ENCODE measurements at places on chromosomes 1 and 21. TPM values are rescaled to one million over a fixed set of nuclear protein-coding genes. Genes with fewer than 3 reads are reported as not detected.

Gene ITLN2
- not detected for total RNA-seq

DNA sequence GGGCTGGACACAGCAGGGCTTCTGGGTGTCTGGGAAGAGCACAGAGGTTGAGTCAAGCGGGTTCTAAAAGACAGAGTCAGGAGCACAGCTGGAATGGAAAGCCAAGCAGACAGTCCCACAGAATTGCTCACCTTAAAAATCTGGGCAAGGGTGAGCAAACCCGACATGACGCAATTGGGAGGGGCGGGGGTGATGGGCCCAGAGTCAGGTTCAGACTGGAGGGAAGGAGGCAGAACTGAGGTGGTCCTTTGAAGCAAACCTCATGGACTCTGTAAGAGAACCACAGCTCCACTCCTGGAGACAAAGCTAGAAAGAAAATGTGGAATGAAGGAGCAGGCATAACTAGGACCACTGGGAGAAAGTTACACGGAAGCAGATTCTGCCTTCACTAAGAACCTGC, 49.0 kb downstream of the FAM78B start:
- DNase-seq: no peak

GRCh38 chr1:199515261-199515660, 512.2 kb upstream of the NR5A2 start:
- no peak for DNase-seq

Gene JAM2
- total RNA-seq: 0.35 TPM

GRCh38 chr21:37447288-37447936, 80.8 kb downstream of the DYRK1A start:
- no peak for DNase-seq

GRCh38 chr1:61125263-61125662, 42.9 kb downstream of the NFIA start:
- DNase-seq: no peak

Gene RNU1-1
- 1,382 TPM for total RNA-seq

GRCh38 chr1:46131712-46132528, 509 bp downstream of the PIK3R3 start:
- DNase-seq: no peak

GRCh38 chr1:21499283-21499950, 9.8 kb upstream of the ALPL start:
- DNase-seq: no peak

GRCh38 chr1:13583595-13583965, at the start of gene PDPN:
TSS of gene PDPN (plus strand) at chr1:13583832. CDS start at chr1:13584034, 202 bp downstream.
- DNase-seq: no peak

GRCh38 chr1:33709783-33710718, 153.8 kb upstream of the HMGB4 start:
- no peak for DNase-seq

Gene TMEM52
- 0.68 TPM for total RNA-seq

Gene CAMK1G
- total RNA-seq: 10.8 TPM

Gene BRDT
- total RNA-seq: not detected

- DNase-seq: no peak
These were observed 243.9 kb downstream of the FOXD2 start for GRCh38 chr1:47681735-47682134.

Gene OR6N1
- not detected for total RNA-seq

Gene AMPD1
- total RNA-seq: not detected

- no peak for DNase-seq
These were observed 591.2 kb downstream of the SMYD3 start for GRCh38 chr1:245915841-245916240.

GRCh38 chr21:38092051-38092450, 164.7 kb upstream of the KCNJ15 start:
- no peak for DNase-seq

- DNase-seq: peak; percentile 58
These were observed 7.1 kb upstream of the MAP1LC3C start for GRCh38 chr1:242005866-242006535.

Gene HRNR
- not detected for total RNA-seq

- no peak for DNase-seq
These were observed 122.9 kb downstream of the GLUL start for GRCh38 chr1:182268669-182269068.

Gene PGD
- 139 TPM for total RNA-seq

DNA sequence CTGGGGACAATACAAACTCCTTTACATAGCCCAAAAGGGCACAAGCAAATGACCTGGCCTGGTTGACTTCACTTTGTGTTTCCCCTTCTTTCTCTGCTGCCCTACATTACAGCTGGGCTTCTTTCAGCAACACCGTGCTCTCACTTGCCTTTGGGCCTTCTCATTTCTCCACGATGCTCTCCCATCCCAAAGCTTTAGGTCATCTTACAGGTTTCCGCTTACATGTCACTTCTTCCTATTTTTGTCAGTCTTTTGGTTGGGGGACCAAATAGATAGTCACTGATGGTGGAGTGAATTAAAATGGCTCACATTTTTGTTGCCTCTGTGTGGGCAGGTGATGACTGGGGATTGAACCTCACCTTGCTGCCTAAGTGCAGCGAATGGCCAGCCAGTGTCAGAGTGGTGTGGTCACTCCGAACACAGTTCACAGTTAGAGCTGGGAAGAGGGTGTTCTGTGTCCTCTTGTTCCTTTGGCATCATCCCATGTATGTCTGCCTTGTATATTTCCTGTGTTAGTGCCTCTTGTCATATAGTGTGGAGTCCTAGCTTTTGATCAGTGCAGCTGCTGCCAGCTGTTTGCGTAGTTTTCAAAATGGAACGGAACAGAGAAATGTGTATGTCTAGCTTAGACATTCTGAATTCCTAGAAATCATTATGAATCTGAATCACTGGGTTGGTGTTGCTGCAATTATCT, 134.8 kb downstream of the NOS1AP start:
- DNase-seq: no peak

Gene RGSL1
- not detected for total RNA-seq

DNA sequence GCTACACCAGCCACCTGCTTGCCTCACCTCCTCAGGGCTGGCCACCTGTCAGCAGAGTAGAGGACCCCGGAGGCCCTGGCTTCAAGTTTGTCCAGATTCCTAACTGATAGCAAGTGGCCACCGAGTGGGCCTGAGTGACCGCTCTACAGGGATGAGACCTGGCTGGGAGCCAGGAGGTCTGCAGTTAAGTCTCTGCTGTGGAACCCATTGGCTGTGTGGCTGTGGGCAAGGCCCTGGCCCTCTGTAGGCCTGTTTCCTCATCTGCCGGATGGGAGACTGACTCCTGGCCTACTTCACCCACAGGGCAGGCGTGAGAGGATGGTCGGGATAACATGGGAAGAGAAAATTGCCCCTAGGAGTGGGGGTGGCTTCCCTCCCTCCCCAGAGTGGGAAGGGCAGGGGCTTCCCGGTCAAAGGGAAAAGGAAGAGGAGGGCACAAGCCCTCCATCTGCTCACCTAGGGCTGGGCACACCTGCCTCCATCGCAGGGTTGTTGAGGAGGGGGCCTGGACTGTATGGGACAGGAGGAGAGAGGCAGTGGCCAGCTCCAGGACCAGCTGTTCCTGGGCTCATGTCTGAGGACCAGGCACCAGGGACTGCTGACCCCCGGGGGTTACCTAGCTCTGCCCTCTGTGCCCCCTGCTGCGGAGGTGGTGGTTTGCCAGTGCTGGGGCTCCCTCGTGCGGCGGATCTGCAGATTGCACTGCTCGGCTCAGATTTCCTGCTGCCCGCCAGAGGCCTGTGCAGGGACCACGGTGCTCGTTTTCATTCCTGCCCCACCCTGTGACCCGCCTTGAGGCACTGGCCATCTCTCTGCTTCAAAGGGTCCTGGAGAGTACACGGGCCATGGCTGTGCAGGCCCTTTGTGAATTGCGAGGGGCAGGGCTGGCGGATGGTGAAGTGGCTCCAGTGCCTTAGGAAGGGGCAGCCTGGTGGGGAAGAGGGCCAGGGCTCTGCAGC, 9.1 kb upstream of the MTFR1L start:
- peak; percentile 26 for DNase-seq

Gene HAO2
- not detected for total RNA-seq

- no peak for DNase-seq
These were observed 40.4 kb downstream of the FRRS1 start for GRCh38 chr1:99725996-99726395.

Gene PYCR2
- total RNA-seq: 49.6 TPM

GRCh38 chr1:178908358-178908757, 37.5 kb upstream of the ANGPTL1 start:
- DNase-seq: peak; percentile 77

Gene SAMD13
- total RNA-seq: 0.45 TPM

DNA sequence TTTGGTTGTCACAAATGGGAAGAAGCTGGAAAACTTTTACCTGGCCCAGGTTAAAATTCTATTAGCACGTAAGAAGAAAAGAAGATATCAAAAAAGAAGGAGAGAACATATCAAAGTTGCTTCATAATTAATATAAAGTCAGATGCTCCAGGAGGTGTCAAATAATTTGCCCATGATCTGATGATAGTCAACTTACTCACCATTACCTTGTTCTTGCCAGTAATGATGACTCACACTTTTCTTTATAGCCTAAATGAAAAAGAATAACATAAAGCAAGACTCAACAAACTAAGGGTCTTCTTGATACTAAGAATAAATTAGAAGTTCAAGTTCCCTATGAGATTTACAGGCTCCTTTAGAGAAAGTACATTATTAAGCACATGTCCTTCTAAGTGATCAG, 580.4 kb downstream of the TTLL7 start:
- DNase-seq: no peak

DNA sequence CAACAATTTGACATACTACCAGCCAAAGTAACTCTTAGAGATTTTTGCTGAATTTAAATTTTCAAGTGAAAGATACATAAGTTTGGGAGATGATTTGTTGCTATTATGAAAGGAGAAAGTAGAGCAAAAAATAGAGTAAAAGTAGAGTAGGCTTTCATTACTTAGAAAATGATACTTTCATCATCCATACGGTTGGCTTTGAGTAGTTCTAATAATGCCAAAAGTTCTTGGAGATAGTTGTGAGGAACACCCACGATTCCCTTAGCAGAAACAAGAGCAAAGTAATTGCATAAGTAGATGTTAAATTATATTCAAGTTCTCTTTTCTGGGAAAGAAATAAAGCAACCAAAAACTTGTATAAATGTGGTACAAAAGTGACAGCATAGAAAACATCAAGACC, 95.0 kb upstream of the VAV3 start:
- DNase-seq: no peak

- no peak for DNase-seq
These were observed 9.6 kb upstream of the PRPF3 start for GRCh38 chr1:150311762-150312161.

GRCh38 chr1:246199086-246199645, 307.9 kb downstream of the SMYD3 start:
- DNase-seq: no peak

Gene KCNT2
- 1.0 TPM for total RNA-seq

GRCh38 chr1:162678439-162678838, 46.2 kb downstream of the DDR2 start:
- peak; percentile 80 for DNase-seq

DNA sequence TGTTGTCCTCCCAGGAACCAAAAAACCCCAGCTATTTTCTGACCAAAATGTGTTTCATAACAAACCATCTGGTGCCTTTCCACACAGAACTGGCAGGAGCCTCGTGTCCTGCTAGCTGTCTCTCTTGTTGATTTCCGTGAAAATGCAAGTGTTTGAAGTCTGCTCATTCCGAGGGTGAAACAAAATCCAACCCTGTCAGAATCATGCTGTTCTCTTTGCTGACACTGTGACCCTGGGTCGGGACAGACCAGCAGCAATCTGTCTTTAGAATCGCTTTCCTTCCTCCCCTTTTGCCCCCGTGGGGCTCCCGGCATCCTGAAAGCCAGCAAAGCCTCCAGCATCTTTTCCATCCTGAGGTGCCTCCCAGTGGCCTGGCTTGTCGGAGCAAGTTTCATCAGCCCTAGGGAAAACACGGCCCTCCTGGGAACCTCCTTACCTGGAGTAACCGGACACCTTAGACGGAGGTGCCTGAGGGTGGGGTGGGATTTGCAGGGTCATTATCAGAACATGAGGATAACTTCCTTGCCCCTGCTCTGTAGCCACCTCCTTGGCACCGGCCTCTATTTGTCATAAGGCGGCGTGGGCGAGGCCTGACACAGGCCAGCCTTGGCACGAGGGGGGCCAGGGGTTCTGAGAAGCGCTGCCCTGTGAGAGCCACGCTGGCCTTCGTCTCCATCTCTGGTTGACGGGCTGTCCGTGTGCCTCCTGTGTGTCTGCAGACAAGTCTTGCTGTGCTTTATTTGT, 24.9 kb downstream of the LDLRAP1 start:
- DNase-seq: peak; percentile 39

Gene DOP1B
- total RNA-seq: 15.3 TPM

DNA sequence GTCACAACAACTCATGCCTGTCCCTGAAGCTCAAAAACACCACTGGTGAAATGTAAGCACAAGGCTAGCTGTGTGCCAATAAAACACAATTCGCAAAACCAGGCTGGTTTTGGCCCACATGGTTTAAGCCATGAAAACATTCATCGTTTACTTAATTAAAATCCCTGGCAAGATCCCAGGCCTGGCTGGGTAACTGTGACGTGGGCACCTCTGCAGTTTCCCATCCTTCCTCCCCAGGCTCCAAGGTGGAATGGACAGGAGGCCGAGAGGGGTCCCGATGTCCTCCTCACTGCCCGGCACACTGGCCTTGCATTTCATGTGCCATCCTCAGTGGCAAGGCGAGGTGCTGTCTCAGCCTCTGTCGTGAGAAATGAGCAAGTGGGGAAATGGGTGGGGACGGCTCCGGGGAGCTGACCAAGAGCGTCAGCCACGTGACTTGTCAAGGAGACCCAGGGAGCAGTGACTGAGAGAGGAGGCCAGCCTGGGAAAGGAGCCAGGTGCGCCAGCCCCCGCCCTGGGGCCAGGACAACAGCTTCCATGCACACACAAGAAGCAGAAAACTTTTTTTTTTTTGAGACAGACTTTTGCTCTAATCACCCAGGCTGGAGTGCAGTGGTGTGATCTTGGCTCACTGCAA, 153.1 kb upstream of the RAB4A start:
- DNase-seq: no peak

Gene SPRR2G
- total RNA-seq: not detected

DNA sequence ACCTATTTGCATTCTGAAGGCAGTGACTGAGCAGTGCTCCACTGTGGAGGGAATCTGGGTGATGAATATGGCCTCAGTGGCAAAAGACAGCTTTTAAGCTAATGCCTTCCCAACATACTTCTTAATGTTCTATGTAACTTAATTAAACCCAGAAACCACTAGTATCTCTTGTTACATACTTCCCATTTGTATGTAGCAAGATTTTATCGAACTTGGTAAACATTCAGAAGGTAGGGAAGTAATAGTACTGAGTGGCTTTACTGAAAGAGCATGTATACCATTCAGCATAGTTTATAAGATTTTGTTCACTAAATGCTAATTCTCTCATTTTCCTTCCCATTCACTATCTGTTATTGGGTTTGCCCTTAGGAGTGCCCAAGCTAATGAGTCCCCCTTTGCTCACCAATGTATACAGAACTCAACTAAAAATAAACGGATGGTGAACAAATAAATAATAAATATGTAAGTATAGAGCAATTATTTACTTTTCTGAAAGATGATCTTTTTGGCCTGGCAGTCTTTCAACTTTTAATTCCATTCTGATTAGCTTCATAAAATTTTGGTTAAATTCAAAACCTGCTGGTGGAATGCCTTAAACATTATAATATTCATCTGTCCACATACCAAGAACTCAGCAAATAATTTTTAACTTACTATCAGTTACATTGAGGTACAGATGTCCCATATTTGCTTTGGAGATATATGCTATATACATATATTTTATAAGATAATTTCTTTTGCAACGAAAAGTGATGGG, 204.4 kb downstream of the APP start:
- no peak for DNase-seq

- DNase-seq: no peak
These were observed 64.0 kb upstream of the ZNF281 start for GRCh38 chr1:200473698-200474371.

- DNase-seq: no peak
These were observed 49.8 kb upstream of the SEC16B start for GRCh38 chr1:178019622-178020021.

- DNase-seq: no peak
These were observed 117.9 kb downstream of the MACF1 start for GRCh38 chr1:39322431-39322830.
